ENCODE measurements at places on chromosomes 2 and 18. TPM values are rescaled to one million over a fixed set of nuclear protein-coding genes. Genes with fewer than 3 reads are reported as not detected.
A peak's percentile ranks its signal among the peaks of the same experiment; 100 is the strongest.

- ATAC-seq: peak; percentile 57
Measured at GRCh38 chr18:50738098-50738757, 81.6 kb downstream of the MRO start.

- no peak for ATAC-seq
Measured at GRCh38 chr2:215409331-215410127, 26.3 kb downstream of the FN1 start.

- ATAC-seq: no peak
Measured at GRCh38 chr2:188919824-188920223, 54.3 kb upstream of the COL3A1 start.

DNA sequence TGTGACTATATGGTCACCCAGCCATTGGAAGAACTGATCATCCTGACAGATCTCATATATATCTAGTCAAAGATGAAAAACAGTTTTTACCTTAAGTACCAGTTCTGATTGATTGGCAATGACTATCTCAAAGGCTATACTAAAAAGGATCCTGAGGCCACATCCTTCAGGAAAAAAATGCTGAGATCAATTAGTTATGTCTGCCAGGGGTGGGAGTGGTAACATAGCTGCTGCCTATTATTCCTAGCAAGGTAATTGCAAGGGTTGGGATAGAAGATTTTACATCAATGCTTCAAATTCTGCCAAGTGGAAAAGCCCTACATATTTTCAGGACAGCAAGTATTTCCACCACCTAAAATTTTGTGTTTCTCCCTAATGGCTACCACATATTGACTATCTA is 114.7 kb downstream of the C1D start:
- no peak for ATAC-seq

- no peak for ATAC-seq
Measured at GRCh38 chr2:18925296-18925695, 335.9 kb upstream of the NT5C1B start.

DNA sequence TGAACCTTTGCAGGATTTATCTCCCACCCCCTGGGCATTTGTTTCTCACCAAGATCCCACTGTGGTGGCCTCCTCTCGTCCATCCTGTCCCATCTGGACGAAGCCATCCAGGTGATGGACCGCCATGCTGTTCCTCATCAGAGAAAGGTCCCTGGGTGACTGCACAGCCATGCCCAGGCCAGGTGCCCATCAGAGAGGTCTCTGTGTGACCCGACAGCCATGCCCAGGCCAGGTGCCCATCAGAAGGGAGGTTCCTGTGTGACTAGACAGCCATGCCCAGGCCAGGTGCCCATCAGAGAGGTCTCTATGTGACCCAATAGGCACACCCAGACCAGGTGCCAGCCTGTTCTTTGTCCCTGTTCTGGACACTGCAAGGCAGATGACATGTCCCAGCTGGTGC is 360.9 kb upstream of the SALL3 start:
- ATAC-seq: no peak

- ATAC-seq: no peak
Measured at GRCh38 chr2:44545005-44545404, 183.3 kb downstream of the CAMKMT start.

DNA sequence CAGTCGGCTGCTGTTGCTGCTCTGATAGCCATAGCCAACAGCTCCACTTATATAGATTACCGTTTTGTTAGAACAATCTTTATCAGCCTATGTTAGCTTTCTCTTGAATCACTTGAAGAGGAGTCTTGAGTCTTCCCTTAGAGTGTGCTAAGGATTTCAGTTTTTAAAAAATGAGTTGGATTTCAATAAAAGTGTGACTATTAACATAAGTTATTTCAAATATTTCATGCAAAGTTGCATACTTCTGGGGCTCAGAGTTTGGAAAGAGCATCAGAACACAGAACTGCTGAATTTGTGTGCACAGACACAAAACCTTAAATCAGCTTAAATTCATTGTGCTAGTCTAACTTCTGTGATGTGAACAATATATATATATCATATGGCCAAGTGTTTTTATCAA is 174.7 kb downstream of the MTX2 start:
- no peak for ATAC-seq

- ATAC-seq: no peak
Measured at GRCh38 chr2:208363485-208363884, 43.1 kb upstream of the PTH2R start.

- no peak for ATAC-seq
Measured at GRCh38 chr2:182598626-182599025, 117.4 kb upstream of the DNAJC10 start.

DNA sequence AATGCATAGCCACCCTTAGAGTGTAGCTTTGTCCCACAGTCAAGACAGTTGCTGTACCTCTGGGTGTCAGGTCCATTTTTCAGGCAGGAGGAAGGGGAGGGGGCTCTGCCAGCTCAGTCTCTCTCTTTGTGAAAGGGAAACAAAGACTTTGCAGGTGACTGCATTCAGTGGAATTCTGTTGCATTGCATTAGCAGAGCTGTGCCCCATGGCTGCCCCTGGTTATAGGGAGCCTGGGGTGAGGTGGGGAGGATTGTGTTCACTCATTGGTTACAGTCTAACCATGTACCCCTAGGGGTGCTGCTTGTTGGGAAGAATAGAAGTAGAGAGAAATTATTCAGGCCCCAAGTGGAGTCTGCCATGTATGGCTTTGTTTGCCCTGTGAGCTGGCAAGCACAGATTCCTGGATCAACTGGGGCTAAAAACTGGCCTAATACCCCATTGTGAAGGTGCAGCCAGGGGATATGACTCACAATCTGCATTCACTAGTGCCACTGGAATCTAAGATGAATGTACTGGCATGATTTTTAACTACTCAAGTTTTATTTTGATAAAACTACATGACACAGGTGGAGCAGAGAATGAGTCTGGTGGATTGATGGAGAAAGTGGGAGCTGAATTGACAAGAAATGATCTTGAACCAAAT is 118.4 kb downstream of the SH3BP4 start:
- ATAC-seq: peak; percentile 53

DNA sequence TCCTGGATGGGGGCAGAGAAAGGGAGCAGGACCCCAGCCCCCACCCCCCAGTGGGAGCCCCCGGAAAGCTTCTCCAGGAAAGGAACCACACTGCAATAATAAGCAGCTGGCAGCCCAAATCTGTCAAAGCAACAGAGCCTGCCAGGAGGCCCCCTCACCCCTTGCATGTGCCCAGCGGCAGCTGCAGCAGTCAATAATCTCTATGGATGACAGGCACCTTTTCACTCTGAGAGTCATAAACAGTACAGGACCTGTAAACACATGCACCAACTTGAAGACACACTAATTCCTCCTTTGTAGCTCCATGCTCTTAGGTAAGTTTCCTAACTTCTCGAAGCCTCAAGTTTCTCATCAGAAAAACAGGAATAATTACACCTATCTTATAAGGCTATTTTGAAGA is 26.2 kb upstream of the KDM3A start:
- ATAC-seq: peak; percentile 44

- ATAC-seq: no peak
Measured at GRCh38 chr2:36717603-36718266, 21.2 kb downstream of the VIT start.

DNA sequence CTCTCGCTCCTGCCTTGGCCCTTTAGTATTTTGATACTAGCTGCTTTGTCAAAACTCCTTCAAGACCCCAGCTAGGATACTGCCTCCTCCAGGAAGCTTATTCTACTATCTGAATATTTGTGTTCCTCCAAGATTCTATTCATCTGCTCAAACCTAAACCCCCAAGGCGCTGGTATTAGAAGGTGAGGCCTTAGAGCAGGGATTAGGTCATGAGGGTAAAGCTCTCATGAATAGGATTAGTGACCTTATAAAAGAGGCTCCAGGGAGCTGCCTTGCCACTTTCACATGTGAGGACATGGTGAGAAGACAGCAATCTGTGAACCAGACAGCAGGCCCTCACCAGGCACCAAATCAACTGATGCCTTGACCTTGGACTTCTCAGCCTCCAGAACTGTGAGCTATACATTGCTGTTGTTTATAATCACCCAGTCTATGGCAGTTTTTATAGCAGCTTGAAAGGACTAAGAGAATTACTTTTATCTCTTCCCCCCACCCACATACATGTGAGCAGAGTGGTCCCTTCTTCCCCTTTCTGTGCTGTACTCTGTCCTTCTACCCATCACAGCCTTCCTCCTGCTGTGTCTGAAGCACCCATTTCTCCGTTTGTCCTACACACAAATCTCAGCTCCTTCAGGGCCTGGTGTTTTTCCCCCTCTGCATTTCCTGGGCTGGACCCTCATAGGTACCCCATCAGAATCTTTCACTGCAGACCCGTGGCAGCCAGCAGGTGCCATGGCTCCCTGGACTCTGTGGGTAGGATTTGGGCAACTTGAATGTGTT is 54.5 kb downstream of the HS1BP3 start:
- no peak for ATAC-seq

DNA sequence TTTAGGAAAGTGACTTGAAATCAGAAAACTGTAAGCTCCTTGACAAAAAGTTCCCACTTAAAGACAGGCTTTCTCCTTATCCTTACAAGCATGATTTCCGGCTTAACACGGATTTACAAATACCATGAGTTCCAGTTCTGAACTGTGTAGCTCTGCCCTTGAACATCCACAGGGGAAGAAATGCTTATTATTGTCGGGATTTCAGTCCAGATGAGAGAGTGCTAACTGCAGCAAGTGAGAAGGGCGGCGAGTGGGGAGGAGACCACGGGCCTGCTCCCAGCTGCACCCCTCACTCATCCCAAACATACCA is 73.1 kb downstream of the LRRC30 start:
- ATAC-seq: no peak

DNA sequence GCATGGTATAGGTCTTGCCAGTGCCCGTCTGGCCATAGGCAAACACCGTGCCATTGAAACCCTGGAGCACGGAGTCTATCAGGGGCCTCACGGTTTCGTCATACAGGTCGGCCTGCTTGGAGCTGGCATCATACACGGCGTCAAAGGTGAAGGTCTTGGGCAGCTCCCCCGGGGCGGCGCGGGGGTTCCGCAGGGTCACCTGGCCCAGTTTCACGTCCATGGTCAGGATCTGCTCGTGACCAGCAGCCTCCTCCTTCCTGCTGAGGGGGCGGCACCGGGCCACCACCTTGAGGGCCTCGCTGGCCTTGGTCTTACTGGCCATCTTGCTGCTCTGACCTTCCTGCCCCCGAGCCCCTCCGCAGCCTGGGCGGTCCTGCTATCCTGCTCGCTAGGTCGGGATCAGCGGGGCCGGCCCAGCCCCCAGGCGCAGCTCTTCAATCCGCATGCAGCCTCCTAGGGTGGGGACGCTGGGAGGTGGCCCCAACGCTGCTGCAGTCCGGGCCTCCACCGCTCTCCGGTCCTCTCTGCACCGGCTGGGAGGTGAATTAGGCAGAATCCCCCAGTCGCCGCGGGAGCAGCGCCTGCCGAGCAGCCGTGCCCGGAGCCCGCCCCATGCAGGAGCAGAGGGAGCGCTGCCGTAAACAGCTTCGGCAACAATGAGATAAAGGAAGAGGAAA is 563 bp downstream of the KIF3C start:
- peak; percentile 44 for ATAC-seq

- ATAC-seq: peak; percentile 99
Measured at GRCh38 chr2:58762176-58762781, 521.2 kb upstream of the FANCL start.

DNA sequence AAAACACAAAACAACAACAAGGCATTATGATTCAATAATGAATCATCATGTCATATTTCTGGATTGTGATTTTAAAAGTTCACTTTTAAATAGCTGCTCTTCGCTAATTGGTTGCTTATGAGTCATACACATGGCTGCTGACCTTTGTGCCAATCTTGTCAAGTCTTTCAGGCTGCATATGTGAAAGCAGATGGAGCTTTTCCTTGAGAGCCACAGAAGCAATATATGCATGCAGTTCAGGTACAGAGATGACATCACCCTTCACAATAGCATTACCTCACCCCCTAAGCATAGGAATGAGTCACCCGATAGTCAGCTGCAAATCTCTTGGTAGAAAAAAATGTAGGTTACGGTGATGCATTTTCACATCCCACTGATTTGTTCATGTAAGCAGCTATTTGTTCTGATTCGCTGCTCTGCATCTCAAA is 27.2 kb downstream of the EIF2AK3 start:
- peak; percentile 100 for ATAC-seq

- ATAC-seq: no peak
Measured at GRCh38 chr2:199707593-199708185, 143.3 kb downstream of the FTCDNL1 start.

- ATAC-seq: no peak
Measured at GRCh38 chr18:9092665-9093064, 9.8 kb upstream of the NDUFV2 start.

GRCh38 chr2:82120115-82120514 is 1815.6 kb upstream of the LRRTM1 start:
- no peak for ATAC-seq

GRCh38 chr18:25140962-25141308 is 211.0 kb downstream of the ZNF521 start:
- no peak for ATAC-seq

DNA sequence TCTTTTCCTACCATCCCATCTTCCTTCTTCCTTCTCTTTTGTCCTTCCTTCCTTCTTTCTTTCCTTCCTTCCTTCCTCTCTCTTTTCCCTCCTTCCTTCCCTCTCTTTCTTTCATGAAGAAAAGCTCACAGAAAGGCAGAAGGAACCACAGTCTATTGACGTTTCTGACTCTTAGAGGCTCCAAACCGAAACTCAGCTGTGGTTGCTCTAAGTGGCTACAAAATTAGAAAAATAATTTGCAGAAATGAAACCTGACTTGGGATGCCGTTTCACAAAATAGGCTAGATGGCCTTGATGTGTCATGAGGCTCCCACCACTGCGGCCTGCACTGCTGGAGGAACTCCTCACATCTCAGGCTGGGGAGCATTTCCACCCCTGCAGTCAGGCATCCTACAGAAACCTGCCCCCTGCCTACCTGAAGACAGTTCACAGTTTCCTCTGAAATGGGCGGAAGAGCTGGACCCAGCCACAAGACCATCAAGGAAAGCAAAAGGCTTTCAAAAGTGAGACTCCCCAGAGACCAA is 165.6 kb downstream of the SMAD7 start:
- ATAC-seq: no peak

Gene LHCGR
- total RNA-seq: 0.78 TPM

Gene SCLY
- total RNA-seq: 39.3 TPM

Gene FSHR
- total RNA-seq: 0.19 TPM

Gene ASB18
- total RNA-seq: 0.82 TPM

Gene MARCO
- not detected for total RNA-seq

Gene AFF3
- 18.6 TPM for total RNA-seq

Gene SERPINB5
- 0.21 TPM for total RNA-seq

Gene PSMD14
- total RNA-seq: 90.1 TPM

Gene MARCHF4
- 3.1 TPM for total RNA-seq

Gene KCNS3
- not detected for total RNA-seq

Gene SLC19A3
- total RNA-seq: 0.59 TPM

Measured in motor neuron (in vitro differentiated cells).